ENCODE measurements at places on chromosomes 12 and 14.

GRCh38 chr12:50725011-50725942, 38.6 kb upstream of the ATF1 start:
- DNase-seq: no peak

DNA sequence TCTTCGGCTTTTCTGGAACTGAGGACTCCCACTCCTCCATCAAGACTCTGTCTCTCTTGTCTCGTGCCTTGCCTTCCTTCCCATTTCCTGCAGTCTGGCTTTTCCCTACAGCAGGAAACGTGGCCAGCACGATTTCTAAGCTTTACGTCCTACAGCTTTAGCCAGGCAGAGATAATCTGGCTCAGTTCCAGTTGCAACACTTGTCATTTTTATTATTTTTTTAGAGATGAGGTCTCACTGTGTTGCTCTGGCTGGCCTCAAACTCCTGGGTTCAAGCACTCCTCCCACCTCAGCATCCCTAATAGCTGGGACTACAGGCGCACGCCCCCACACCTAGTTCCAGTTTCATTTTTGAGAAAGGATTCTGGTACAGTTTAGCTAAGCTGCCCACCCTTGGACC, 19.9 kb downstream of the CALM1 start:
- DNase-seq: no peak

DNA sequence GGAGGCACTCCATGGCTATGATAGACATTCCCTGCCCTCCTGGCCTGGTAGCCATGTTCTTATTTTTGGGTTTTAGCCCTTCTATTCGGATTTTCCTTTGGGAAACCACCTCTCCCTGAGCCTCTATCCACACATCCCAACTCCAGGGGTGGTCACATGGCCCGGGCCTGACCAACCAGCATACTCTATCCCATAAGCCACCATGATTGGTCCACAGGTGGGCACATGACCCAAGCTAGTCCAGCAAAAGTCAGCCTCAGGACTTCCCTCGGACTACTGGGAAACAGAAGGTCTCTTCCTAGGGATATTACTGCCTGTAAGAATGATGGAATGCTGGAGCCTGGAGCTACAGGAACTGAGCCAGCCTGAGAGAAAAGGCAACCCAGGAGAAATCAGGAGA, 12.5 kb downstream of the PRIMA1 start:
- no peak for DNase-seq

DNA sequence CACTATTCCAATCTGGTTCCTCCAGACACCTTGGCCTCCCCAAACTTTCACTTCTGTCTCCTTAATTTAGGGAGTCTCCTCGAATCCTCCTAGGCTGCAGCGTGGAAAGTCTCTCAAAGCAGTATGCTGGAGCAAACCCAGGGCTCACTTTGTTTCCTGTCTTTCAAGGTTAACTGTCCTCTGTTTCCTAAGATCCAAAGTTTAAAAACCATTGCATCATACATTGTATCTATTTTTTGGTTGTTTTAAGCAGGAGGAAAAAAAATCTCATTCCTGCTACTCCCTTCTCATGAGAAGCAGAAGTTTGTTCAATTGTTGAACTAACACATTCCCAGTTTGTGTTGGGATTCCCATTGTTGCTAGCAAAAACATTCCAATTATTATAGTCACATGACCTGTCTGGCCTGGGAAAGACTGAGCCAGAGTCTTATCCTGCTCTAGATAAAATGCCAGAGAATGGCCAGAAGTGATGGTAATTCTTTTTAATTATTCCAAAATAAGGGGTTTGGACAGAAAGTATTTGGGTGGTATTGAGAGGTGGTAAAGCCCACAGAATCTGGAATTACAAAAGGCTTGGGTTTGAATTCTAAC, 67.3 kb downstream of the HSPB8 start:
- DNase-seq: no peak

- DNase-seq: no peak
Observed at GRCh38 chr14:59044707-59045106, 143.8 kb upstream of the DAAM1 start.

DNA sequence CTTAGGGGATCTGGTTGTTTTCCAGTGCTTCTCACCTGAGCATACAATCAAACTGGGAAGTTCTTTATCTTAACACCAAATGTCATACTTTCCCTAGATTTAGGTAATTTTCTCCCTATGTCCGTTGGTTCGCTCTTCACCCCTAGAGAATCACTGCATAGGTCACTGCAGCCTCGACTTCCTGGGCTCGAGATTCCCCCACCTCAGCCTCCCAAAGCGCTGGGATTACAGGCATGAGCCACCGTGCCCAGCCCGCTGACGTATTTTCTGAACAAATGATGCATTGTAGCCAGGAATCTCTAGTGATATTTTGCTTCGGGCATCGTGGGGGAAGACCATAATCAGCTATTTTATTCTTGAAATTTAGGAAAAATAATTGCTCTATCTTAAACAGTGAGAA, 1.1 kb upstream of the RPL41 start:
- DNase-seq: no peak

All from suppressor macrophage (primary cell).